ENCODE measurements at places on chromosomes 5 and 9.

GRCh38 chr9:99013550-99013949, 69.8 kb downstream of the COL15A1 start:
- no peak for DNase-seq

- no peak for DNase-seq
Measured at GRCh38 chr5:17966640-17967402, 332.6 kb downstream of the TAF11L14 start.

DNA sequence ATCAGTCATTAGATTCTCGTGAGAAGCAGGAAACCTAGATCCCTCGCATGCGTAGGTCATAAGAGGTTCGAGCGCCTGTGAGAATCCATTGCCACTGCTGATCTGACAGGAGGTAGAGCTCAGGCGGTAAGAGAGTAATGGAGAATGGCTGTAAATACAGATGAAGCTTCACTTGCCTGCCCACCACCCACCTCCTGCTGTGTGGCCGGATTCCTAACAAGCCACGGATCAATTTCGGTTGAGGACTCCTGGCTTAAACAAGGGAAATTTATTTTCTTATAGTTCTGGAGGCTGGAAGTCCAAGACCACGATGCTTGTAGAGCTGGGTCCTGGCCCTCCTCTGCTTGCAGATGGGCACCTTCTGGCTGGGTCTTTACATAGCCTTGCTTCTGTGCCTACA, 200.4 kb downstream of the PCSK5 start:
- DNase-seq: no peak

DNA sequence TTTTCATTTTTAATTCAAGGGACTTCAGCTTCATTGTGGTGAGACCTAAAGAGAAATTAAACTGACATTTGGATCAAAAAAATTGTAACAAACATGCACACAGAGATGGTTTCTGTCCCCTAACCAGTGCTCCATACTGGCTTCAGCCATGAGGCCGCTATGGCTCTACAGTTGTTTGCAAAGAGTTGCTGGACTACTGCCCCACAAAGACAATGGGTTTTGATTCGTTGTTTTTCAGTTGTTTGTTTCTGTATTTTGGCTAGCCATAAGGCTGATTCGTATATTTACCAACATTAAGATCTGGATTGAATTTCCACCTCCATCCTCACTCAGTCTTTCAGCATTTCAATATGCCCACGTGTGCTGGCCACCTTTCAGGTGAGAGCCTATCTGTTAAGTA, 163.7 kb upstream of the KIF2A start:
- DNase-seq: no peak

GRCh38 chr5:982377-983237, 26.0 kb upstream of the NKD2 start:
- no peak for DNase-seq

DNA sequence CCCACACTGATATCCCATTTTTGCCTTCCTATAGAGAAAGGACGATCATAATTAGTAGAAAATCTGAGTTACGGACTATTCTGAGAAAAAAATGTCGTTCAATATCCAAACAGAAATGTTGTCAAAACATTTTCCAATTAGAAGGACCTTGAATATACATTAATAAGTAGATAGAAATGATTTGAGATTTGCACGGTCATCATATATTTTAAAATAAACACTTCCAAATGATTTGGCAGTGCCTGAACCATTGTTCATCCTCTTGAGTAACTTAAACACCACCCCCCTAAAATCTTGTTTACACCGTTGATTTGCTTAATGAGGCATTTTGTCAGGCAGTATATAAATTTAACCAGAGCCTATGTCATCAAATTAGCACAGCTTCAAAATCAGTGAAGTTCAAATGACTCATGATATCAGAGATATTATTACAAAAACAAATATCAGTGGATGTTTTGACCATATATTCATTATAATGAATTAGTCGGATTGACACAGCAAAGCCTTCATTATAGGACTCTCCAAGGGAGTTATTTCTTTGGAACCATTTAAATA, 105.0 kb downstream of the ACTL7B start:
- no peak for DNase-seq

DNA sequence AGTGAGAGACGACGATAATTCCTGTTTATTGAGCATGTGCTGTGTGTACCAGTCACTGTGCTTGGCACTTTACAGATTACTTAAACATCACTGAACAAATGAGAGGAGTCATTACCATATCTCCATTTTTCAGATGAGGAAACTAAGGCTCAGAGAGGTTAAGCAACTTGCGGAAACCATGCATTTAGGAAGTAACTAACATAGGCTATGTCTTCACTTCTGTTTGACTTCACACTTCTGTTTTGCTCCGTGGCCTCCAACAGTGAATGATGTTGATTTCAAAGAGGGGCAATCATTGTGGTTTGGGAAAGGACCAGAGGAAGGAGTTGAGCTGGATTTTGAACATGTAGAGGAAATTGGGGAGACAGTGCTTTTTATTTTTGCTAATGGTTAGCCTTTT, 16.7 kb downstream of the GCNT1 start:
- DNase-seq: no peak

GRCh38 chr5:135038813-135039270, 4.8 kb upstream of the PITX1 start:
- DNase-seq: no peak

- DNase-seq: no peak
Measured at GRCh38 chr5:180201051-180201987, 7.7 kb downstream of the RASGEF1C start.

- peak; percentile 44 for DNase-seq
Measured at GRCh38 chr5:138352722-138353559, 456 bp downstream of the KDM3B start.

- DNase-seq: no peak
Measured at GRCh38 chr5:134444941-134445471, 33.3 kb upstream of the CDKN2AIPNL start.

GRCh38 chr5:68710514-68710913, 383.3 kb upstream of the SLC30A5 start:
- no peak for DNase-seq

DNA sequence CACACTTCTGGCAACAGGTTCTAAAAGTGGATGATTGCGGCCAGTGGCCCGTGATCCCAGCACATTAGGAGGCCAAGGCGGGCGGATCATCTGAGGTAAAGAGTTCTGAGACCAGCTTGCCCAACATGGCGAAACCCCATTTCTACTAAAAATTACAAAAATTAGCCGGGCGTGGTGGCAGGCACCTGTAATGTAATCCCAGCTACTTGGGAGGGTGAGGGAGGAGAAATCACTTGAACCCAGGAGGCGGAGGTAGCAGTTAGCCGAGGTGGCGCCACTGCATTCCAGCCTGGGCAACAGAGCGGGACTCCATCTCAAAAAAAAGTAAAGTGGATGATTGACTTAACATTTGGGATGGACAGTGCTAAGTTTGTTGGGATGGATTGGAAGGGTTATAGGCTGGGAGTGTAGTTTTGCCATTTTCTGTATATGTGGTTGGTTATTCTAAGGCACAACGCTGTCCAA, 3.4 kb downstream of the MATR3 start:
- DNase-seq: no peak

DNA sequence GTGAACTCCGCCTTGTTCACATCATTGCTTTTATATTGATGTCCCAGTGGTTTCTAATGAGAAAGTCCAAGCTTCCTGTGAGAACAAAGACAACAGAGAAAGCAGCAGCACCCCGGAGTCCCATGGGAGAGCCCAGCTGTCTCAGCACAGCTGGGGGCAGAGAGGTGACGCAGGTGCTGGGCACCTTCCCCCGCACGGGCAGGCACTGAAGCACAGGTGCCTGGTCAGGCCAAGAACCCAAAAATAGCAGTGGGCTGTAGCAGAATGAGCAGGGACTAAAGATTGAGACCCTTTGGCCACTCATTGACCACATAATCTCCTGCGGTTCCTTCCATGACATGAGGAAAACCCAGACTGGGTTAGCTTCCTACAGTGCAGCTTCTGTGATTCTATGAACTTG, 18.8 kb downstream of the SRD5A1 start:
- no peak for DNase-seq

DNA sequence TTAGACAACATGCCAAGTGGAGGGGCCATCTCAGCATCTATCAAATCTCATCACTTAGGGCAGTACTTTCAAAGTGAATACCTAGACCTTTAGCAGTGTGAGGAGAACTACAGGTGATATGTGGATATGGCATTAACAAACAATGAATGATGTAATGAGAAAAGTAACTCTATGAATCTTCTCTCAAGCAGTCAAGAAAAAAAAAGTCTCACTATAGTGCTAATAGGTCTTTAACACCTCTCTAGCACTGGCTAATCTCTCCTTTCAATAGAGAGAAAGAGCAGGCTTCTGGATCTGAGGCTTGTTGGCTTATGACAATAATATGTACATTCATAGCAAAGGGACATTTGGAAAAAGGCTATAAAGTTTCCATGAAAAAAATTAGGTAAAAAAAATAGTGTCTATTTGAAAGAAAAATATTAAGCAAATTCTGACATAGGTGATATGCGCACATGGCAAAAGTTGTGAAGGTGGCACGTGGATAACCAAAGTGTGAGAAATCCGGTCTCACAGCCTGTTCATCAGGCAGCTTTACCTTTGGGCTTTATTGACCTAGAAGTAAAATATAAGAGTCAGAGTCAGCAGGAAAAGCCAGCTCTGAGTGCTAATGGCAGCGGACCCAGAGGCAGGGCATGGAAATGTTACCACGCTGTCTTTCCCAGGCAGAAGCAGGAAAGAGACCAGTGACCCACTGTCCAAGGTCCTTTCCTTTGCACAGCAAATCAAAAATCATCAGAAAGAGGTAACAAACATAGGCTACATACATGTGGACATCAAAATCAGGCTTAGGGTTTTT, 203.4 kb downstream of the EFNA5 start:
- no peak for DNase-seq

DNA sequence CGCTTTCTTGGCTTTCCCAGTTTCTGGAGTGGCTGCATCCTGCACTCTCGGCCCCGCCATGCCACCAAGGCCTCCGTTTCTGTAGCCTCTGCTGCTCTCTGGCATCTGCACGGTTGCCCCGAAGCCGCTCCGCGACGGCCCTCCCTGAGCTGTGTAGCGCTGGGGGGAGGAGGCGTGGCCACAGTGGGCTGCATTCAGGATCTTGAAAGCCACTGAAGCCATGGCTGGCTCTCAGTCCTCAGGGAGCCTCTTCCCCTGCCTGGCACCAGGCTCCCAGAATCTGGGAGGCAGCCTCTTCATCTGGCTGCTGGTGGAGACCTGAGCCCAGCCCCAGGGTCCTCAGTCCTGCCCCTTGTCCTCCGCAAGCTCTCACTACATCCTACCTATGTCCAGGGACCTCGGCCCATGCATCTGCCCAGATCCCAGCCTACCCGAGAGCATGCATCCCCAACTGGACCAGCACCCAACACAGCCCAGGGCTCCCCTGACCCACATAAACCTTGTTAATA, 25.1 kb downstream of the PAEP start:
- no peak for DNase-seq

- DNase-seq: no peak
Measured at GRCh38 chr5:75662061-75662460, 50.8 kb downstream of the ANKDD1B start.

- no peak for DNase-seq
Measured at GRCh38 chr9:270657-271237, 56.1 kb downstream of the DOCK8 start.

DNA sequence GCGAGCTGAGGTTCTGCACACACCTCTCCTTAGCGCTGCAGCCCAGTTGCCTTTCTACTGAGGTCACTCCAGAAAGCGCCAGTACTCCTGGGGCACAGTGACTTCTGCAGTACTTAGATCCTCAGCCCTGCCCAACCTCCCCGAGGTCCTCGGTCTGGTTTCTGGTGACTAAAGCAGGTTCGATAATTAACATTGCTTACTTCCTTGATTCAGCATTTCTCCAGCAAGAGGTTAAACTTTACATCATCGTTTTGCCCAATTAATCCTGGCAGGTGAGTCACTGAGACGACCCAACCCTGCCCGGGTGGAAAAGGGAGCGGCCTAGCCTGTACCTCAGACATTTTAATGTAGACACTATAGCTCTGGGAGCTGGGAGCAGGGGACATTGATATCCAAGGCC, 77.6 kb downstream of the PLAC8L1 start:
- DNase-seq: no peak

DNA sequence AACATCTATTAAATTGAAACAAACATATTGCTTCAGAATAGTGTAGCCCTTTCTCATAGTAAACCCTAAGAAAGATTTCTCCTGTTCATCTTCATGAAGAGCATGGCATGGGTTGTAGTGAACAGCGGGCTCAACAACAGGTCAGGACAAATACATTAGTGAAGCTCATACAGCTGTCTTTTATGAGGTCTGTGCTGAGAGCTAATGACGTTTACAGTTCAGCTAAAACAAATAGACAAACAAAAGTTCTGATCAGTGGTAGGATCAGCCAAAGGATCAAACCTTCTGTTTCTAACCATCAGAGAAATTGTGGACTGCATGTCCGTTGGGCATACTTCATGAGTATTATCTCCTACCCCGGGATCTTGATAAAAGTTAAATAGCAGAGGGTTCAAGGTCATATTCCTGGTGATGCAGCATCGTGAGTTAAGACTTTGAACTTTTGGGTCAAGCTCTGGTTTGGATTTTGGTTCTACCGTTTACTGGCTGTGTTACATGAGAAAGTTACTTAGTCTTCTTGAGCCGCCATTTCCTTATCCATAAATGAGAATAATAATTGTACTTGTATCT, 37.9 kb downstream of the ACO1 start:
- DNase-seq: no peak

- DNase-seq: no peak
Measured at GRCh38 chr5:60494635-60495034, 205.3 kb downstream of the DEPDC1B start.

GRCh38 chr9:81879501-81879916, 48.7 kb upstream of the SPATA31D4 start:
- no peak for DNase-seq

GRCh38 chr5:154071799-154072413, 33.1 kb downstream of the MFAP3 start:
- DNase-seq: no peak

DNA sequence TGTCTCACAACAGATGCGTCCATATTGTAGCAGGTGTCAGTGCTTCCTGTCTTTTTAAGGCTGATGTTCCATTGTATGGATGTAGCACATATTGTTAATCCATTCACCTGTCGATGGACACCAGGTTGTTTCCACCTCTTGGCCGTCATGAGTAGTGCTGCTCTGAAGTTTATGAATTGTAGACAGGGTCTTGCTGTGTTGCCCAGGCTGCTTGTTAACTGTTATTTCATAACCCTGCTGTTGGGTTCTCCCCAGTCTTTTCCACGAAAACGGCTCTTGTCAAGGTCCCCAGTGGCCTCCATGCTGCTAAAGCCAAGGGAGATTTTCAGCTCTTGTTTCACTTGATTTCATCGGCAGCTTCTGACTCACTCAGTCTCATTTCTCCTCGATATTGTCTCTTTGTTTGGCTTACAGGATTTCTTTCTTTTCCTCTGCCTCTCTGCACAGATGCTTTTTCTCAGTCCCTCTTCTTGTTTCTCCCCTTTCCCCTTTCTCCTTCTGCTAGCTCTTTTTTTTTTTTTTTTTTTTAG, 12.1 kb upstream of the PSD2 start:
- DNase-seq: peak; percentile 55

- DNase-seq: peak; percentile 39
Measured at GRCh38 chr5:43563321-43563720, 6.4 kb upstream of the PAIP1 start.

GRCh38 chr5:24232929-24233498, 411.8 kb downstream of the CDH10 start:
- peak; percentile 18 for DNase-seq

GRCh38 chr9:109689701-109690100, 90.3 kb upstream of the PALM2AKAP2 start:
- peak; percentile 18 for DNase-seq

- no peak for DNase-seq
Measured at GRCh38 chr9:131674425-131675421, 65.2 kb downstream of the RAPGEF1 start.

GRCh38 chr5:141874262-141874964, 3.8 kb downstream of the PCDH1 start:
- DNase-seq: no peak
